ENCODE measurements at places on chromosomes 2 and 18.

DNA sequence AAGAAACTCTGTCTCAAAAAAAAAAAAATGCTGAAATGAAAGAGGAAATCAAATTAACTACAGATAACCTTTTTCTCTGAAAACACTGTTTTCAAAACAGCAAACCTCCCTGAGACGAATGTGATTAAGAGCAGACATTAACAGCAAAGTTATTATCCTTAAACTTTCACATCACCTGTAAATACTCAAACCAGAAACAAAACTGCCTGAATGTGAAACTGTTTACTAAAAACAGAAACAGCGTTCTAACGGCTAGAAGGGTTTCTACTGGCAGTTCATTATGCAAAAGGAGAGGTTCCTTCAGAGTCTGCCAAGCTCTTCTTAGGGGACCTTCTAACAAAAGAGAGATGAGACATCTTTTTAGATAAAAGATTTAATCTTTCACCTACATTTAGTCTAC is 45.9 kb downstream of the PNO1 start:
- DNase-seq: no peak

DNA sequence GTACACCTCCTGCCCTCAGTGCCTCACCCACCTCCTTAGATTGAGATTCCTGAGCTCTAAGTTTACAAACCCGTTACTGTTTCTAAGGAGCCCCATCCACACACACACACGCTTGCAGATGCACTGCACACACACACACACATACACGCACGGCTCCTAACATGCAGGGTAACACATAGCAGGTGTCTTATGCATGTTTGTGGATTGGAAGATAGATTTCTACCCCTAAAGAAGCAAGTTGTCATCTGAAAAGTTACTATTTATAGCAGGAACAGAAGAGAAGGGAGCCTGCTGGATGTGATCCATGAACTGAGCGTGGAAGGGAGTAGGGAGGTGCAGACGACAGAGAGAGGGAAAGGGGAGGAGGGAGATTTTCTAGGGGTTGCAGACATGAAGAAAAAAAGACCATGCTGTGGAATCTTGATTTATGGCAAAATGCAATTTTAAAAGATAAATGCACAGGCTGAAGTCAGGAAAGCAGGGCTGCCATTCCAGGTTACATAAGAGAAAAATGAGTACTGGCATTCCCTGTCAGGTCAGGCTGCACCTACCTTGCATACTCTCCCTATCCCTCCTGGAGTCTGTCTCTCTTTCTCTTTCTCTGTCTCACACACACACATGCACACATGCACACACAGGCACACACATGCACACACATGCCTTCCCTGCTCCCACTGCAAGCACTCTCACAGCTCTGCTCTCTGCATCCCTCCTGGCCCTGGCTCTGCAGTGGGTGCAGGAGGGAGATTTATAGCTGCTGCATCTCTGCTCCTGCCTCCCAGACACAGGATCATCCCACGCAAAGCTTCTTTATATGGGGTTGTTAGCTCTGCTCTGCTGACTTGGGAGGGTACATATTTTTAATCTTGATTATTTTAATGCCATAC is 192.6 kb upstream of the MYT1L start:
- no peak for DNase-seq

DNA sequence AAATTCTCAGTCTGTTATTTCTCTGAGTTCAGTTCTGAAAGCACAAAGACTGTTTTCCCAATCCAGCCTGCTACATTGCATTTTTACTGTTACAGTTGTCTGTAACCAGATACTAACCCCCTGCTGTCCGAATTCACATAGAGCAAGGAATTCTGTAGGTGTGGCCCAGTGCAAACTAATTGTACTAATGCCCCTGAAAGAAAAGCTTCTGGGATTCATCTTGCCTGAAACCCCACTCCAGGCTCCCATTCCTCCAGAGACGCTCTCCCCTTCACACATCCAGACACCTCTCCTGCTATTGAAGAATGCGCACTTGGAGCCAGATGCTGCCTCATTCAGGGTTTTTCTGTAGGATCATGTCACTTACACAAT is 127.0 kb downstream of the TTC32 start:
- DNase-seq: no peak

- no peak for DNase-seq
Measured at GRCh38 chr2:158533009-158533408, 76.3 kb downstream of the PKP4 start.

DNA sequence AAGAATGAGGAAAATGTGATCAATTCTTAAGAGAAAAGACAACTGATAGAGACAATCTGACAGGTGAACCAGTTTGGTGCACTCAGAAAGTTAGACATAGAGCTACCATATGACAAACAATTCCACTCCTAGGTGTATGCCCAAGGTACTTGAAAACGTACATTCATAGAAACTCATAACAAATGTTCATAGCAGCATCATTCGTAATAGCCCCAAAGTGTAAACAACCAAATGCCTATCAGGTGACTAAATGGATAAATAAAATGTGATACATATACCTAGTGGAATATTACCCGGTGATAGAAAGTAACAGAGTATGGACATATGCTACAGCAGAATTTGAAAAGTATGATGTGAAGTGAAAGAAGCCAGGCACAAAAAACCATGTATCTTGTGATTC is 149.3 kb upstream of the TRIB2 start:
- DNase-seq: no peak

DNA sequence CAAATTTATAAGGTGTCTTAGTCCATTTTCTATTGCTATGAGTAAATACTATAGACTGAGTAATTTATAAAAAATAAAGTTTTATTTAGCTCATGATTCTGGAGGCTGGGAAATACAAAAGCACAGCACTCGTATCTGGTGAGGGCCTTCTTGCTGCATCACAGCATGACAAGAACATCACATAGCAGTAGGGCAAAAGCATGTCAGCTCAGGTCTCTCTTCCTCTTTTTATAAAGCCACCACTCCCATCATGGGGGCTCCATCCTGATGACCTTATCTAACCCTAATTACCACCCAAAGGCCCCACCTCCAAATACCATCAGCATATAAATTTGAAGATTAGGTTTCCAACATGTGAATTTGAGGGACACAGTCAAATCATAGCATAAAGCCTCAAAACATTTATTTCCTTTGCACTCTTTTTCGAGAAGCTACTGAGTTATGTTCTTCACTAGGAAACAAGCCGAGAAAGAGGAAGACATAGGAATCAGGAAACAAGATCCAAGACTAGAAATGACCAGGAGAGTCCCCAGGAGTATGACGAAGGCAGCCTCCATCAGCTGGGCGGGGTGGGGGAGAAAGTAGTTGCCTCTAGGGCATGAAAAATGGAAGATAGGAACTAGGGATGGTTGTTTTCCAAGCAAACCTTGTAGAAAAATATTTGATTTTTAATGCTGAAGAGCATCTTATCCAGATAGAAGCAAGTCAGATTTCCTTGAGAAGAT is 24.1 kb upstream of the NABP1 start:
- no peak for DNase-seq

DNA sequence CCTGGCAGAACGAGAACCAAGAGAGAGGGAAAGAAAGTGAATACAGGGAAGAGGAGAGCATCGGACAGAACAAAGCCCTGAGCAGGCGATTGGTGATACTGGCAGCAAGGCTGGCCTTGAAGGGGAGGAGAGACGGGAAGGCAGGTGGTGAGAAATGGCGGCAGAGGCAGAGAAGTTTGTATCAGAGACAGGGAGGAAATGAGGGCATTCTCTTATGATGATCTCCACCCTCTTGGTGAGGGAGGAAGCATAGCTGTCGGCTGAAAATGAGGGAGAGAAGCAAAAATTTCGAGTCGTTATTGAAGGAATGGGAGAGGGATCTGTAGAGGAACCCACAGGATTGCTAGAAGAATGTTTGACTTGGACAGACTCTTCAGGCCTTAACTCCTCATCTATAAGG is 80.6 kb downstream of the CLIP4 start:
- no peak for DNase-seq

DNA sequence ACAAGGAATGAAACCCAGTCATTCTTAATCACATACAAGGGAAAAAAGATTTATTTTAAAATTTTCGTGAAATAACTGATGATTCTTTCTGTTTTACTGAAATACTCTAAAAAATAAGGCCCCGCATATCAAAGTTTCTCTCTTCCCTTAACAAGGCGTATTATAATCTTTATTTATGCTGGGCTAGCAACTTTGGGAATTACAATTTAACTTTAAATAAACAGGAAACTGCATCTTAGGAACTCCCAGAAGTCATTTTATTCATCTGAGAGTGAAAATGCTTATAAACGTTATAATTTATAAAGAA is 166.7 kb downstream of the TCF4 start:
- no peak for DNase-seq

DNA sequence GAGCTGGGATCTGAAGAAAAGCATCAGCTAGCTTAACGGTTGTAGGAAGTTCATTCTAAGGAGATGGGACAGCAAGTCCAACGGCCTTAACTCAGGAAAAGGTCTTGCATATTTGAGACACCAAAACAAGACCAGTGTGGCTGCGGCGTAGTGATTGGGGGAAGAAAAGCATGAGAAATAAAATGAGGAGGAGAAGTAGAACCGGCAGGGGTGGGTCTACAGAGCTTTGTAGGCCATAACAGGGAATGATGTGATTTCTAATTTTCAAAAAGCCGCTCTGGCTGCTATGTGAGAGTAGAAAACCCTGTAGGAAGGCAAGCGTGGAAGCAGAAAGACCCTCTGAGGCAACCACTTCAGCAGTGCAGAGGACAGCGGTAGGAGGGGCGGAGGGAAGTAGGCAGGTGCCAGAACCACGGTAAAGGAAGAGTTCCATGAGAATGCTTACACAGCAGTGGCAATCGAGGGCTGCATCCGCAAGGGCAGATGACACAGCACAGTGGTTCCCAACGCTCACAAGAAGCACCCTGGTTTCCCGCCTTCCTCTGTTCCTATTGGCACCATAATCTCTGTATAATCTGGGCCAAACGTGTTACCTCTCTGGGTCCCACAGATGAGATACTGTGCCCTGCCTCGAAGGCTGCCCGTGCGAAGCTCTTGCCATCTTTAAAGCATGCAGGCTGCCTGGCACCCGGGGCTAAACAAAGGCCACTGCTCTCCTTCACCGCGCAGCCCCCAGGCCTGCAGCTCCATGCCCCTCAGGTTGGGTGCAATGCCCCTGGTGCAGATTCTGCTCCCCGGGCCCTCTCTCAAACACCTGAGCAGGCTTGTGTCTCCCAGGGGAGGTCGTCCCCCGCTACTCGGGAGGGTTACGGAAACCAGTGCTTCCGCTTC is 795 bp downstream of the ANKRD39 start:
- no peak for DNase-seq

DNA sequence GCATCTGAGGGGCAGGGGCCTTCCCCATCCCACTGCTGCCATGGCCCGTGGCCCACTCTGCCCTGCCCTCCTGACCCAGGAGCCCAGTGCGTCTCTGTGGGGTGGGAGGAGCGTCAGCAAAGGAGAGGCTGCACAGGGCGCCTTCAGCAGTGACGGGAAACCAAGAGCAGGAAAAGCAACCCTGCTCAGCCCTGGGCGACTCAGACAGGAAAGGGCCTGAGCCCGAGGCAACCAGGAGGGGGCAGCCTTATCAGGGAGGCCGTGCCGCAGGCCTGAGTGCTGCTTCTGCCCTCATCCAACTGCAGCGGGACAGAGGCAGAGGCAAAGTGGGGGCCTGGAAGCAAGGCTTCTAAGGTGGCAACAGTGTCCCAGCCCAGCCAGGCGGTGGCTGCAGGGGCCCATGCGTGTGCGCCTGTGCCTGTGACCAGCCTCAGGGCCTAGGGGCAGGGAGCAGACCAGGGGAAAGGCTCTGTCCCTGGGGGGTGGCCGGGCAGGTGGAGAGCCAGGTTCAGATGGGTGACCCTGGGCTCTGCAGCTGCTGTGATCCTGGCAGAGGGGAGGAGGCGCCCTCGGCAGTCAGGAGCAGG is 23.3 kb upstream of the ALPI start:
- no peak for DNase-seq

GRCh38 chr2:86807133-86807467 is 16.4 kb upstream of the CD8A start:
- DNase-seq: no peak

GRCh38 chr18:3044931-3045698 is 32.2 kb upstream of the LPIN2 start:
- no peak for DNase-seq
